Activated T-helper 1 cell treated with anti-CD3 and anti-CD28 coated beads, Interleukin-2, amount 50 U/mL, for 16 hours (primary cell): ENCODE measurements at places on chromosomes 4 and X.
A peak's percentile ranks its signal among the peaks of the same experiment; 100 is the strongest.

DNA sequence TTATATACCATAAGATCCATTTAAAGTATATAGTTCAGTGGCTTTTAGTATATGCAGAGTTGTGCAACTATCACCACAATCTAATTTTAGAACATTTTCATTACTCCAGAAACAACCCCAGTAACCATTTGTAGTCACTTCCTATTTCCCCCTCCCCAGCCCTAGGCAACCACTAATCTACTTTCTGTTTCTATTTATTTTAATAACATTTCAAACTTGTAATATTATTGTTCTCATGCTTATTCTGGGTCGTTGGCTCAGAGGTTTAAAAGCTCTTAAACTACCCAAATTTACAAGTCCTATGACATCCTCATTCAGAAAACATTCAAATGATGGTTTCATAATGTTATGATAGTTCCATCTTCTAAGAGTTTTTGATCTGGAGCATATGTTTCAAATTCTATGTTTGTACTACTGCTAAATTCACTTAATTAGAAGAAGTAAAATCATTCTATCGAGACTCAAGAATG, 18.4 kb downstream of the XIAP start:
- DNase-seq, result no peak

- no peak for DNase-seq
Measured at GRCh38 chrX:42540146-42540545, 237.8 kb downstream of the PPP1R2C start.

- DNase-seq, result no peak
Measured at GRCh38 chr4:121217351-121217750, 53.2 kb upstream of the TNIP3 start.

GRCh38 chr4:68462691-68463090, 15.4 kb downstream of the TMPRSS11E start:
- no peak for DNase-seq

DNA sequence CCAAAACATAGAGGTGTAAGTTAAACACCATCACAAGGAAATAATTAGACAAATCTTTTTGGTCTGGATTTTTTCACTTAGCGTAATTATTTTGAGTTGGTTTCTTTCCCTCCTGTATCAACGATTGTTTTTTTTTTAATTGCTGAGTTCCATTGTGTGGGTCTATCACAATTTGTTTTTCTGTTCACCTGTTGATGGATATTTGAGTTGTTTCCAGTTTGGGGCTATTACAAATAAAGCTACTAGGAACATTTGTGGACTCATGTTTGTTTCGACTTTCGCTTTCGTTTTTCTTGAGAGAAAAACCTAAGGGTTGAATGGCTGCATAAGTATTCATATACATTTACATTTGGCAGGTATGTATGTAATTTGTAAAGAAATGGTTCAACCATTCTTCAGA, 20.4 kb upstream of the FBXW7 start:
- no peak for DNase-seq

DNA sequence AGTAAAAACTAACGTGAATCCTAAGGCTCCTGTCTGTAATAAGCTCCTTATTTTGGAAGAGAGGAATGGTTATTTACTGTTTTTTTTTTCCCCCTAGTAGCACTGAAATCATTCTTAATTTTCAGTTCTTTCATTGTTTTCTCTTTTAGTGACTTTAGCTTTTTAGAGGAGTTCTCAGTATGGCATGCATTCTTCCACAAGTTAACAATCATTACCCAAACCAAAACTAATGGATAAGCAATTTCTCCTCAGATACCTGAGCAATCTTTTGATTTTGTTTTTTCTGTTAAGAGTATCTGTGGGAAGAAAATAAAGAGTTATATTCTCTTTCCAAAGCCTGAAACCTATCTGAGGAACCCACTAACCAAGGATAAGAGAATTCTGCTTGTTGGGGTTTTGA, 16.7 kb upstream of the PPA2 start:
- no peak for DNase-seq

DNA sequence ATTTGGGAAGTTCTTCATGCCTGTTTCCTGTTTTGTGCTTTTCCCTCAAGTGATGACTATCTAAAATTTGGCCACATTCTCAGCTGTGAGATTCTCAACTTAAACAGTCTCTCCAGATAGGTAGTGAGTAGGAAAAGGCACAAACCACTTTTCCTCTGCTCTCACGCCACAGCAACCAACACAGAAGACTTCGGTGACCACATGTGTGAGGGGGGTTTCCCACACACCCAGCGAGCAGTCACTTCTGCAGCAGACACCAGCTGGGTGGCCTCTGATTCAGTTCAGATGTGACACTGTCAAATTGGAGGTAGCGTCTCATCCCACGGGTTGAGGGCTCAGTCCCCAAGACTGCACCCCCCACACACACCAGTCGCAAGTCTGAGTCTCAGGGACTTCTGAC, 25.1 kb upstream of the CLDN34 start:
- peak; percentile 36 for DNase-seq

GRCh38 chrX:155888139-155888538, 7.0 kb downstream of the VAMP7 start:
- DNase-seq, result no peak

DNA sequence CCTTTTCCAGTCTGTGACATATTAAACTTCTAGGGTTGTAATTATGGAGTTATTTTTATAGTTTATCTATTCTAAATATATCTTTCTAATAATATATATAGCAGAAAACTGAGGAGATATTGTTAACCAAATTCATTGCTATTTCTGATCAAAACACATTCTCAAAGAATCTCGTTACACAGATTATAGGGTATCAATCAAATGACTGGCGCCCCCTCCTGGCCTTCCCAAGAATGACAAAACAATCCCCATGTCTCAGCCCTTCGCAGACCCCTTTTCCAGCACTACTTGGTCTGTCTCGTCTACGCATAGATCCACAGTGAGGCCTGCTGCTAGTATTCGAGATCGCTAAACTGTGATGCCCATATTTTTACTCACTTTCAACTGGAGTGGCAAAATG, 209.3 kb downstream of the GPC3 start:
- DNase-seq, result peak; percentile 6

GRCh38 chrX:47174376-47174775, 19.3 kb upstream of the UBA1 start:
- no peak for DNase-seq

GRCh38 chr4:23945451-23946017, 55.7 kb upstream of the PPARGC1A start:
- no peak for DNase-seq

GRCh38 chr4:2833671-2834000, 10.0 kb upstream of the ADD1 start:
- no peak for DNase-seq

- DNase-seq, result no peak
Measured at GRCh38 chr4:30718641-30719453, 1.3 kb upstream of the PCDH7 start.

GRCh38 chr4:120718979-120719566, 203.5 kb downstream of the PRDM5 start:
- DNase-seq, result no peak

- DNase-seq, result no peak
Measured at GRCh38 chr4:3479358-3480101, 16.4 kb downstream of the DOK7 start.

GRCh38 chr4:25956260-25956659, 42.2 kb downstream of the SMIM20 start:
- no peak for DNase-seq

DNA sequence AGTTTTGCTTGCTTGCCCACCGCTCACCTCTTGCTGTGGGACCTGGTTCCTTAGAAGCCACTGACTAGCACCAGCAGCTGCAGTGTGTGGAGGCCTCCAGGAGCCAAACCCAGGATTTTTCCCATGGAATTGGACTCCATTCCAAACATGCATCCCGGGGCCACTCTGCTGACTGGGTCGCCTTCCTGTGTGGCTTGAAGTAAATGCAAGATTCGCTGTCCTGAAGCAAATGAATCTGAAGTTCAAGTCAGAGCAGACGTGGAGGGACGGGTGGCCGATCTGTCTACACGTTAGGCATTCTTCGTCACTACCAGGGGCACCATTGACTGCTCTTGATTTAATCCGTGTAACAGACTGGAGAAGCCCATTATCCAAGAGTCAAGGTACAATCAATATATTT, 109.0 kb downstream of the SHOX start:
- no peak for DNase-seq

- no peak for DNase-seq
Measured at GRCh38 chr4:185134307-185134869, 8.7 kb upstream of the SLC25A4 start.

DNA sequence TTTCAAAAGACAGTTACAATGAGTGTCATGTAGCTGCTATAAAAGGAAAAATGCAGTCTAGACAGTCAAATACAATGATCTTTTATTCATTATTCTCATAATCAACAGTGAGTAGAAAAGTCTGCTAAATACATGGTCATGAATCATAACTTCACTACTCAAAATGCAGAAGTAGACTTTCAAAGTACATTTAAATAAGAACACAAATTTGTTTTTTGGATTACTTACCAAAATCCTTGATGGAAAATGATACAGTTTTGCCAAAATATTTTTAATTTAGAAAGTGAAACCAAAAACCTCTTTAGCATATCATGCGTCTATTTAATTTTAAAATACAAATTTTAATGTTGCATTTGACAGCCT, 4.9 kb downstream of the ACSL4 start:
- no peak for DNase-seq

GRCh38 chrX:131747173-131747572, 203.3 kb downstream of the OR13H1 start:
- peak; percentile 61 for DNase-seq

GRCh38 chrX:31212856-31213748, 141.3 kb upstream of the FTHL17 start:
- DNase-seq, result no peak

- DNase-seq, result no peak
Measured at GRCh38 chrX:131366407-131366806, 77.3 kb upstream of the IGSF1 start.

DNA sequence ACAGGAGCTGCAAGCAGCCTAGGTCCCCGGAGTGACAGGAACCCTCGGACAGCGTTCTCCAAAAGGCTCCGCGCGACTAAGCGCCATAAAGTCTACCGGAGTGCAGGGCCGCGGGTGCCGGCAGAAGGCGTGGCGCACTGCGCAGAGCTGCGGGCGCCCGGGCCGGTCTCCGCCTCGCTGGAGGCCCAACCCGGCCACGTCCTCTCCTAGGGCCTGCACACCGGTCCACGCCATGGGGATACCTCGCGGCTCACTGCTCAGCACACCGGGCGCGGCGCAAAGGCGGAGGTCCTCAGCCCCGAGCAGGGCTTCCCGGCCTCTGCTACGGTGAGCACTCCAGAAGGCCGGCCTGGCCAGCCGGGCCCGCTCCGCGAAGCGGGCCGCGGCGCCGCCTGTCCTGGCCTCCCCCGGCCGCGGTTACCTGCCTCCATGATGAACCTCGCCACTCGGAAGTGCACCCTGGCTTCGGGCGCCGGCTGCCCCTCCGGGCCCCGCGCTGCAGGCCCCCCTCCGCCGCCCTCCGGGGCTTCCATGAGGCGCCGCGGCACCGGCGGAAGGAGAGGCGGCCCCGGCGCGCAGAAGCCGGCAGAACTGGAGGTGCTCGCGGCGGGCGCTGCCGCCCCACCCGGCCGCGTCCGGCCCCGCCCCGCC, at the start of gene CCNQ:
TSS of gene CCNQ (minus strand) at position 599 of the 651 bp plus-strand sequence. CDS start at position 533, 66 bp downstream.
- DNase-seq, result no peak

DNA sequence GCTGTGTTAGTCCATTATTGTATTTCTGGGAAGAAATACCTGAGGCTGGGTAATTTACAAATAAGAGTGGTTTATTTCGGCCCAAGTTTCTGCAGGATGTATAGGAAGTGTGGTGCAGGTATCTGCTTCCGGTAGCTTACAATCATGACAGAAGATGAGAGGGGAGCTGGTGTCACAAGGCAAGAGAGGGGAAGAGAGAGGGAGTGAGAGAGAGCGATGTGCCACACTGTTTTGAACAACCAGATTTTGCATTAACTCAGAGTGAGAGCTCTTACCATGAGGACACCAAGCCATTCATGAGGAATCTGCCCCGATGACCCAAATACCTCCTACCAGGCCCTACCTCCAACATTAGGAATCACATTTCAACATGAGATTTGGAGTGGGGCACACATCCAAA, 627.6 kb upstream of the FRG1 start:
- no peak for DNase-seq

GRCh38 chr4:53432528-53433424, 55.3 kb downstream of the FIP1L1 start:
- DNase-seq, result no peak

DNA sequence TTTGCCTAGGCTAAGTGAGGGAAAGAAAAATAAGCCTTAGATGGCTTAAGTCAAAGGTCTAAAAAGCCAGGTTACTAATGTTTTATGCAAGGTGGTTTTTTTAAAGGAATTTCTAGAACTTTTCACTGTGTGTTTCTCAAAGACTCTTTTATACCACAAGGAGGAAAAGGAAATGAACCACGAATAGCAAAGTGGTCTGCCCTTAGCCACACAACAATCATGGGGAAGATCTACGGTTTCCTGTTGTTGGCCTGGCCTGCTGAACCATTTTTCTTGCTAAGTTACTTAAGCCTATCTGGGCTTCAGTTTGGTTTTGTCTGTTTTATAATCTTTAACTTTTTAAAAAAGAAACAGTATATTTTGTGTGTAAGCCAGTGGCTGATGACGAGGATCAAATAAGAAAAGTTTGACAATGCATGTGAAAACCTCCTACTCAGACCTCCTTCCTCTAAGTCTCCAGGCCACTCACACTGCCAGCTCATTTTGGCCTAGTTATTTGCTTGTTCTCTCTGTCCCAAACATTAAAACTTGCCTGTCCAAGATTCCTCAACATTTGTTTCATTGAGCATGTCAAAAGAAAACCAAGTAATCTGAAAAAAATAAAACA, 56.7 kb upstream of the COL25A1 start:
- no peak for DNase-seq

DNA sequence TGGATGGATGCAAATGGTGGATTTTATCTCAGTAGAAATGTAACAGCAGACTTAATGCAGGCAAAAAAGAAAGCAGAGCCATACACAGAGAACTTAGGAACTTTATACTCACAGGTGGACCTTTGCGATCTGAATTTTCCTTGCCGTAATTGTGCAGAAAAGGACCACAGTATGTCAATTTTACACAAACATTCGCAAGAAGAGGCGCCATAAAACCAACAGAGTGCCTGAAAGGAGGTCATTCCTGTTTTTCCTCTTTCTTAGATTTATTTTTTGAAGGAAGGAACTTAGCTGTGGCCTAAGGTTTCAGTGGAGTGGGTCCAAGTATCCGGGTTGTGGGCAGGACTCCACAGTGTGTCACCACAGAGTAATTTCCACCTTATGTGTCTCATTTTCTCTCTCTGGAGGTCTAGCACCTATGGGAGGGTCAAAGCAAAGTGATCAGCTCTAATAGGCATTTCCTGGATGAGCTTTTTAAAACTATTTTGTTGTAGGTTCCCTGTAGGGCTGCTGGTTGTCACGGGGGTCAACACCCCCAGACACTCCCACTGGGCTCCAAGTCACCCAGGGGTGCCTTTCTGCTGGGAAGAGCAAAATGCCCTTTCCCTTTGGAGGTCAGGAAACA, 24.7 kb upstream of the PBDC1 start:
- no peak for DNase-seq

DNA sequence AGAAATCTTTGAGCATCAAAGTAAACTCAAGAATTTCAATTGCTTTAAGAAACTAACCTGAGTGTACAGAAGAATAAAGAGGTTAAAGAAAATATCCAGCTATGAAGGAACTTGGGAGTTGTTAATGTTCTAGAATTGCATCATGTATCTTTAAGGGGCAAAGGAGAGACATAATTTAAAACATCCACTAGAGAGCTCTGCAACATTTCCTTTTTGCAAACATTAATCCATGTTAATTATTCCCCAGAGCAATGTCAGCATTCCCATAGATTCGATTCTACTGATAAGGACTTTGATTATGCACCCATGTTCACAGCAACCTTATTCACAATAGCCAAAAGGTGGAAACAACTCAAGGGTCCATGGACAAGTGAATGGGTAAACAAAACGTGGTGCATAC, 80.2 kb upstream of the SORBS2 start:
- DNase-seq, result no peak
